ENCODE measurements at places on chromosomes 7 and 10.

DNA sequence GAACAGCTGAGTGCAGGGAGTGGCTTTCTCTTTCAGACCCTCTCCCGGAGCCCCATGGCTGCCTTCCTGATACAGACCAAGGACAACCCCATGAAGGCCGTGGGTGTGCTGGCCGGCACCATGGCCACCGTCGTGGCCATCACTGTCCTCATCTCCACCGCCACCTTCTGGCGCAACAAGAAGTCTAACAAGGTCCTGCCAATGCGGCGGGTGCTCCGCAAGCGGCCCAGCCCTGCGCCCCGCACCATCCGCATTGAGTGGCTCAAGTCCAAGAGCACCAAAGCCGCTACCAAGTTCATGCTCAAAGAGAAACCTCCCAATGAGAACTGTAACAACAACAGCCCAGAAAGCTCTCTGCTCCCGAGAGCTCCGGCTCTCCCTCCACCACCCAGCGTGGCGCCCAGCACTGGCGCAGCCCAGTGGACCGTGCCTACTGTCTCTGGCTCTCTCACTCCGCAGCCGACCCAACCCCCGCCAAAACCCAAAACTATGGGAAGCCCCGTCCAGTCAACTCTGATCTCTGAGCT, 11.2 kb downstream of the LRIT2 start:
- DNase-seq: no peak

DNA sequence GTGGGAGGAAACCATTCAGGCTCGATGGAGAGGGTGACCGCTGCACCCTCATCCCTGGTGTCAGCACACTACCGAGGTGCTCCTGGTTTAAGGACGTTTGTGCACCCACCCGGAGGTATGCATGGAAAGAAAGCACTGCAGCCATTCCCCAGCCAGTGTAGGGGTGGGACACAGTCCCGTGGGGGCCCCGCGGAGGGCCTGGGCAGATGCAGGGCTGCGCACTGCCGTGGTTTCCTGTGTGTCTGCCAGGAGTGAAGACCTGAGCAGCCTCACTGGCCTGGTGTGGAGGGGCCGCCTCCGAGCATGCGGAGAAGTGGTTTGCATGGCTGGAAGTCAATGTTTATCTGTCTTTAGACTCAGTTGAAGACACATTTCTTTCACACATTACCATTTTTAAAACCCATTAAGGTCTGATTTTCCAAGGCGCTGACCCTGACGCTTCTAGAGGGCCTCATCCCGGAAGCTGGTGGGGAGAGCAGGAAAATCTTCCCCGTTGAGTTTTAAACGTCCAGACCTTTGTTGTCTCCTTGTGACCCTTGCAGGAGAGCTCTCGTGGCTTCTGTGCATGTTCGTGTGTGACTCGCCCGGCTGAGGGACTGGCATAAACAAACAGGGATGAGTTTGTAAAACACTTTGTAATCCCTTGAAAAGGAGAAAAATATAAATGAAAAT, 188.1 kb downstream of the MGMT start:
- DNase-seq: no peak

DNA sequence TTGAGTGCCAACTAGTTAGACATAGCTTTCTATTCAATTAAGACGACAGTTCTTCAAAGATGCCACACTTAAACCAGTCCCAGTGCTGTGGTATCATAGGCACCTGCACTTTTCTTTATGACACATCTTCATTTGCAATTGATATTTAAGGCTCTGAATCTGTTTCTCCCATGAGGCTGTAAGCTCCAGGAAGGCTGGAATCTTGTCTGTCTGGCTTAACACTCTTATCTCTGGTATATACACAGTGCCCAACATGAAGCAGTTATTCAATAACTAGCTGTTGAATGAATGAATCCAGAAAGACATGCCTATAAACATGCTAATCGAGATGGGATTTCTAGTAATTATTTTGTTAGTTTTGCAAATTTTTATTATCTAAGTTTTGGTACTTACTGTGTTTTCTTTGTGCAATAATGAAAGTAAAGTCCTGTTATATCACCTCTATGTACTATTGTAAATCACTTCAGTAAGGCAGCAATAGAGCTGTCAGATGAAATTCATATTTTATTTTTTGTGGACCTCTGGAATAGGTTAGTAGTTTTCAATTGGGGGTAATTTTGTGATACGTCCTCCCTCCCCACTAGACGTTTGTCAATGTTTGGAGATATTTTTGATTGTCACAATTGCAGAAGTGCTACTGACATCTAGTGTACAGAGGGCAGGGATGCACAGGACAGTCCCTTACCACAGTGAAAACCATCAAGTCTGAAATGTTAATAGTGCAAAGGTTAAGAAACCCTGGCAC, 51.3 kb upstream of the STEAP4 start:
- DNase-seq: no peak

- DNase-seq: no peak
Measured at GRCh38 chr7:71933426-71933825, 478.7 kb downstream of the CALN1 start.

DNA sequence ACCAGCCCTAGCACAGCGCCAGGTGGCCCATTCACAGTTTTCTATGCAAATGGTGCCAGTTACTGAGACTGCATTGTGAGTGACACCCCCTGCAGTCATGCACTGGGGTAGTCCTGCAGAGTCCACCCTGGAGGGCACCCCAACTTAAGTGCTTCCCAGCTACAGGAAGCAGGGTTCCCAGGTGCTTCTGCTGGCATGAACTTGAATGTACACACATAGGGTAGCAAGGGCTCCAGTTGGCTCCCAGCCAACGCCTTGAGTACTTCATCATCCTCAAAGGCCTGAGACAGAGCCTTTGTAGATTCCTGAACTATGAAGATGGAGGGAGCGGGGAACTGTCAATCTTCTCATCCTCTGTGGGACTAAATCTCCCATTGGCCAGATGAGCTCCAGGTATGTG, 11.5 kb upstream of the NPFFR1 start:
- no peak for DNase-seq

DNA sequence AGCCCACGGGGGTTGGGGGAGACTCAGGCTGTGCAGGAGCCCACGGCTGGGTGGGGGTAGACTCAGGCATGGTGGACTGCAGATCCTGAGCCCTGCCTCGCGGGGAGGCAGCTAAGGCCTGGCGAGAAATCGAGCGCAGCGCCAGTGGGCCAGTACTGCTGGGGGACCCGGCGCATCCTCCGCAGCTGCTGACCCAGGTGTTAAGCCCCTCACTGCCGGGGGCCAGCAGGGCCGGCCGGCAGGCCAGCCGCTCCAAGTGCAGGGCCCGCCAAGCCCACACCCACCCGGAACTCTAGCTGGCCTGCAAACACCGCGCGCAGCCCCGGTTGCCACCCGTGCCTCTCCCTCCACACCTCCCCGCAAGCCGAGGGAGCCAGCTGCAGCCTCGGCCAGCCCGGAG, 33.4 kb downstream of the SP4 start:
- DNase-seq: no peak

DNA sequence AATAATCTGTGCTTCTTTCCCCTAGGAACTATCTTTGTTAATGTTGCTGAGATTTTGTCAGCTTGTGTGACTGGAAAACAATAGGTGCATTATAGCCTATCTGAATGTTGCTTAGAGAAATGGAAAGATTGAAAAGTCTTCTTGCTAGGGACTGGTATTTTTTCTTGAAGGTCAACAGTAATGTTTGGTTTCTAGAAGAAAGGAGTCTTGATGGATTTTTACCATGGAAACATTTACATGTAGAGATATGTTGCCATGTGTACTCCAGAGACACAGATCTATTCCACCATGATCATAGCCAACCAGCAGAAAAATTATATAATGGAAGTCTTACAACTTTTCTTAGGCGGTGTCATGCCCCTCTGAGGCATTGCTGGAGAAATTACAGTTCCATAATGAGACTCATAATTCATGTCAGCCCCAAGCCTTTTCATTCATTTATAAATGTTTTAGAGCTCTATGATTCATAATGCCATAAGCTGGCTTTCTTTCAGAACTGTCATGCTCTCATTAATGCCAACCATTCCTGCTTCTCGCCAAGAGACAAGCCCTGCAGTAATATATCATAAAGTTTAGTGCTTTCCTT, 175.1 kb upstream of the PTPRZ1 start:
- DNase-seq: peak; percentile 76

- DNase-seq: no peak
Measured at GRCh38 chr10:28366994-28367393, 64.1 kb upstream of the MPP7 start.

DNA sequence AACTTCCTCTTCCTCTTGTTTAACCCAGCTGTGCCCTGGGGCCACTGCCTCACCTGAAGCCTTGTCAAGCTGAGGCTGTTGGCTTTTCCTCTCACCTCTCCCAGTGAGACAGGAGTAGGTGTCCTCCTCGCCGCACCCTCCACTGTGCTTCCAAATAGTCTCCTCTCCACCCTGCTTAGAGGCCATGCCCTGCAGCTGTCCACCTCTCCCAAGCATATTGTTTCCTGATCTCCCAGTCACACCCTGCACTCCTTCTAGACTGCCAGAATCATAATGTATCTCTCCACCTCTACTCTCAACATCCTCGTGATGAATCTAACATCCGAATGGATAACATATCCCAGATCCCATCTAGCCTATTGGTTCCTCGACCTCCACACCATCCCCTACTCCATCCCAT, 196.3 kb upstream of the GHITM start:
- DNase-seq: no peak

DNA sequence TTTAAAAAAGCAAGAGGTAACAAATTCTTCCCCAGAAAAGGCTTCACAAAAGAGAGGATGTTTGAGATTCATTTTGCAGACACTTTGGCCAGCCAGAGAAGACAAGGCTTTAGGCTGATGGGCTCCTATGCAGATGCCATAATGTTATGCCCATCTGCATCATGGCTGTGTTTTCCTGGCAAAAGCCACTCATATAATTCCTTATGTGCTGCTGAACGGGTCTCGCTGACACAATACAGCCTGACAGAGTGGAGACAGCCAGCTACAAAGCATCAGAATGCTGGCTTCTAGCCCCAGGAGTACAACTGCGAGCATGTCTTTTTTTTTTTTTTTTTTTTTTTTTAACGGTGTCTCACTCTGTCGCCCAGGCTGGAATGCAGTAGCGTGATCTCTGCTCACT, 1157.4 kb upstream of the AUTS2 start:
- no peak for DNase-seq

DNA sequence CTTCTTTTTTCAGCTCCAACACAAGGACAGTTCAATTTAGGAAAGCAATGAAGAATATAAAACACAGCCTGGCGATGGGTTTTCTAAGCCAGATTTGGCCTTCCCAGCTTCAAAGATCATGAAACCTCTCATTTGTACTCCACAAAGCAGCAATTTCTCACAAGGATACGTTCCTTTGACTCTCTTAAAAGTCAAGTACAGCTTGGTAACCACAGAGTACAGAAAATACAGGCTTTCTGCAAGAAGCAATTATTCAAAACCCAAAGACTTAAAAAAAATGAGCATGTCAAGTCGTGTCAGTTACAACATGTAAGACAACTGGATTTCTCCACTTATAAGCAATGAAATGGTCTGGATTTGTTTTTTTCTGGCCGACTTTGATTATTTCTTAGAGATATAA, 321.4 kb downstream of the FGFR2 start:
- DNase-seq: no peak

DNA sequence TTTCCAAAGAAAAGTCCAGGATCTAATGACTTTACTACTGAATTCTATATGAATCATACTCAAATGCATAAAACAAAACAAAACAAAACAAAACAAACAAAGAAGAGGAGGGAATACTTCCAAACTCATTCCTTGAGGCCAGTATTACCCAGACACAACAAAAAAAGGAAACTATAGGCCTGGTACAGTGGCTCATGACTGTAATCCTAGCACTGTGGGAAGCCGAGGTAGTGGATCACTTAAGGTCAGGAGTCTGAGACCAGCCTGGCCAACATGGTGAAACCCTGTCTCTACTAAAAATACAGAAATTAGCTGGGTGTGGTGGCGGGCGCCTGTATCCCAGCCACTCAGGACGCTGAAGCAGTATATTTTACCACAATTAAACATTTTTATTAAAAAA, 114.6 kb downstream of the NRBF2 start:
- no peak for DNase-seq

GRCh38 chr10:129552119-129552518, 85.1 kb downstream of the MGMT start:
- DNase-seq: no peak

DNA sequence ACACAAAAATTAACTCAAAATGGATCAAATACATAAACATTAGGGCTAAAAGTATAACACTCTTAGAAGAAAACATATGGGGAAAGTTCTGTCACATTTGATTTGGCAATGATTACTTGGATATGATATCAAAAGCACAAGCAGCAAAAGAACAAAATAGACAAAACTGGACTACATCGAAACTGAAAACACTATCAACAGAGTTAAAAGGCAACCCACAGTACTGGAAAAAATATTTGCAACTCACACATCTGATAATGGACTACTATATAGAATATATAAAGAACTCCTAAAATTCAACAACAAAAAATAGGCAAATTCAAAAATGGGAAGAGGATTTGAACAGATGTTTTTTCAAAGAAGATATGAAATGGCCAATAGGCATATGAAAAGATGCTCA, 51.0 kb downstream of the COA1 start:
- DNase-seq: no peak

- no peak for DNase-seq
Measured at GRCh38 chr10:118458957-118459641, 117.0 kb upstream of the FAM204A start.

DNA sequence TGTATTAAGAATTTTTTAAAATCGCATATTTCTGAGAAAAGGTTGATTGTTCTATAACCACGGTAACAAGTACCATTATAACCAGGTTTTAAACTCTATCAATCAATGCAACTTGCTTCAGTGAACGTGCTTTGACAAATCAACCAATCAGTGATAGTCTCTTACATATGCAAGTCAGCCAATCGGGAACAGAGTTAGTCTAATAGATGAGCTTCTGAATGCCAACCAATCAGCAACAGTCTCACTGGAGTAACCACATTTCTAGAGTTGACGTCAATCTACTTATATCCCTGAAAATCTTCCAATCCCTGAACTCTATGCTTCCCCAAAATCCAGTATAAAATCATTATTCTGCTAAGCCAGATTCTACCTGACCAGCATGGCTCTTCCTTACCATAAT, 44.7 kb upstream of the TRUB1 start:
- peak; percentile 43 for DNase-seq

GRCh38 chr7:156173748-156174353, 361.6 kb upstream of the SHH start:
- DNase-seq: no peak
